CD4-positive, alpha-beta T cell treated with Interferon alpha-2 for 1 hour (primary cell): ENCODE measurements at places on chromosomes 5 and 9.

DNA sequence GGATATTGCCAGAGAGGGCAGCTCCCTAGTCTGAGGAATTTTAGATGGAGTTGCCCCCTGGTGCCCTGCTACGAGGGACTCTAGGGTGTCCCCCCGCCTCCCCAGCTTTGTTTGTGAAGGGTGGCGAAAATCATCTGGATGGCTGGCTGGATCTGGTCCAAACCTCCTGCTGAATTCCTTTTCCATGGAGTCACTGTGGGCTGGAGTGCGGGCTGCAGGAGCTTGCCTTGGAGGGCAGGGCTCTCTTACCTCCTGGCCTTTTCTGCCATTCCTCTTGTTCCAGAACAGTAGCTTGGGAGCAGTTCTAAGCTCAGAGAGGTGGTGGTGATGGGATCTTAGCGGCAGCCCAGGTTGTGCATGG, 2.1 kb downstream of the SYNPO start:
- no peak for DNase-seq

DNA sequence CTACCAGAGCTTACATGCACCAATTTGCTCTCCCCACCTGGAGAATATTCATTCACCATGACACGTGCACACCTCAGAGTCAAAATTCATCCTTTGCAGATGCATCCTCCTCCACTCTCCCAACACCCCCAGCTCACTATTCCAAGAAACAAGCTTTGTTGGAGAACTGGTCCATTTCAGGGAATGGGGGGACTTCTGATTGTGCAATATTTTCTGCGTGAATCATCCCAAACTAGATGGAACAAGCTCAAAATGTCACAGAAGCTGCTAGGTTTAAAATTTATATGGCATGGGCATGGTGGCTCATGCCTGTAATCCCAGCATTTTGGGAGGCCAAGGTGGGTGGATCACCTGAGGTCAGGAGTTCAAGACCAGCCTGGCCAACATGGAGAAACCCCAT, 3.6 kb downstream of the GLDC start:
- no peak for DNase-seq

DNA sequence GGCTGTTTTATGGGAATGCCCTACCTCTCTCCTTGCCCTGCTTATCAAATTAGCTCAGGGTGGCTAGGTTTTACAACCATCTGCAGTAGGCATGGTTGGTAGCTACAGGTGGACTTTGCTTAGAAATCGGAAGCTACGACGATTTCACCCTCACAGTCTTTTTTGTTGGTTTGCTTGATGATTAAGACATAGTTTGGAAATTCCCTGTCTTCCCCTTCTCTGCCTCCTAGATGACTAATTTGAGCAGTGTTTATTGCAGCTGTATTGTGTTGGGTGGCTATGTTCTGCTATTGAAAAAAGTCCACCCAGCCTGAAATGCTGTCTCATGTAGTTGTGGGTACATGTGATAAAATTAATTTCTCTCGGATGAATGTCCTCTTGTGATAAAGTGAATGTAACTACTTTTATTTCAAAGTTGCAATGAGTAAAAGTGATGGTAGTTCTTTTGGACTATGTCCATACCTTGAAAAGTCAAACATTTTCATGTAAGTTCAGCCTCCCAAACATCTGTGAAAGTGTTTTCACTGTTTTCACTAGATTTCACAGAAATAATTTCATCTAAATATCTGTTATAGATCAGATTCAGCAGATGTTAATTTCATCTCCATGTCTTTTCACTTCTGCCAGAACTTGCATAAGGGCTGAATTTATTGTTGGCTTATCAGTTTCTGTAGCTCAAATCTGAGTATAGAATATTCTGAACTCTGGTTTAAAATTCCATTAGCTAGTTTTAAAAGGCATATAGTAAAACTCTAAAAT, 37.3 kb upstream of the FYB1 start:
- DNase-seq, result peak; percentile 62

GRCh38 chr5:4019009-4019769, 423.6 kb downstream of the IRX1 start:
- DNase-seq, result no peak

DNA sequence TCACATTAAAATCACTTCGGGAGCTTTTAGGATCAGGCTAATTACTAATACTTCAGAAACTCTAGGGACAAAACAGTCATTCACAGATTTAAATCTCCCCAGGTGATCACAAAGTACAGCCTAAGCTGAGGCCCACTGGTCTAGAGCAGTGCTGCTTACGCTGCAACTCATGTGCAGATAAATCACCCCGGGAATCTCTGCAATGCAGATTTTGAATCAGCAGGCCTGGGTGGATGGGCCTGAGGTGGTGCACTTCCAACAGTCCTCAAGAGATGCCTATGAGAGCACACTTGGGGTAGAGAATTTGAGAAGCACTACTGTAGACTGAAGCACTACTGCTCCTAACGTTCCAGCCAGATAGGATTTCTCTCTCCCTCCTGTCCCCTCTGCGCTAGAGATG, 28.4 kb downstream of the CSF1R start:
- DNase-seq, result no peak

GRCh38 chr9:126709241-126709640, 95.5 kb downstream of the LMX1B start:
- no peak for DNase-seq

- no peak for DNase-seq
Measured at GRCh38 chr9:36772449-36773403, 200.0 kb downstream of the MELK start.

- DNase-seq, result no peak
Measured at GRCh38 chr9:20303066-20303465, 319.2 kb downstream of the MLLT3 start.

- DNase-seq, result no peak
Measured at GRCh38 chr5:74192606-74193299, 447.8 kb downstream of the ENC1 start.

- no peak for DNase-seq
Measured at GRCh38 chr9:131926360-131926922, 153.2 kb downstream of the MED27 start.

- DNase-seq, result no peak
Measured at GRCh38 chr5:28344836-28345433, 1306.5 kb upstream of the CDH9 start.

- no peak for DNase-seq
Measured at GRCh38 chr9:131167146-131167692, 41.8 kb downstream of the NUP214 start.

GRCh38 chr5:135313946-135314345, 85.1 kb downstream of the MACROH2A1 start:
- no peak for DNase-seq

DNA sequence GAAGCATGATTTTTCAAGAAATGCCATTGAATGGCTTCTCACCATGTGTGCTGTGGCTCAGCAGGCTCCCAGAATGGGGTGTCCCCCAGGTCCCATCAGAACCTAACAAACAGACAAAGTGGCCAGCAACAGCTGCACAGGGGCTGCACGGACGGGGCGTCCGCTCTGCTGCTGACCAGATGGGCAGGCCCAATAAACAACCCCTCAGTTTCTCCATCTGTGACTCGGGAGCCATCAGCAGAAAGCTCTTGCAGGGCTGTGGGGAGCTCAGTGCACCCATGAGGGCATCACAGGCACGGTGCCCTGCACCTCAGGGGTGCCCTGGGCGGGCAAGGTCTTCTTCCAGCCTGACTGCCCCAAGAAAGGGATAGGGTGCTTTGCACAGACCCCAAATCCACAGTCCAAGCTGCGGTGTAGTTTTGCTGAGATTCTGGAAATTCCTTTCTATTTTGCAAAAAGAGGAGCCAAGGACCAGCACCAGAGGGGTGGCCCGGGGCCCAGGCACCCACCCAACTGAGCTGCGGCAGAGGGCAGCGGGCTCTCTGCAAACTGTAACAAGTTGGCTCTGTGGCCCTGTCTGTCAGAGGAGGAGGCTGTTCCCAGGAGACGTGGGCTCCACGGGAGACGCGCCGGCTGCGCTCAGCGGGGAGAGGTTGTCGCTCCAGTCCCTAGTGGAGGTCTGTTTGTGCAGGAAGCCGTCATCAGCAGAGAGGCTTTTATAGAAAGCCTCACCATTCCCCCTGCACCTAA, 138.7 kb upstream of the PPP1R26 start:
- no peak for DNase-seq

DNA sequence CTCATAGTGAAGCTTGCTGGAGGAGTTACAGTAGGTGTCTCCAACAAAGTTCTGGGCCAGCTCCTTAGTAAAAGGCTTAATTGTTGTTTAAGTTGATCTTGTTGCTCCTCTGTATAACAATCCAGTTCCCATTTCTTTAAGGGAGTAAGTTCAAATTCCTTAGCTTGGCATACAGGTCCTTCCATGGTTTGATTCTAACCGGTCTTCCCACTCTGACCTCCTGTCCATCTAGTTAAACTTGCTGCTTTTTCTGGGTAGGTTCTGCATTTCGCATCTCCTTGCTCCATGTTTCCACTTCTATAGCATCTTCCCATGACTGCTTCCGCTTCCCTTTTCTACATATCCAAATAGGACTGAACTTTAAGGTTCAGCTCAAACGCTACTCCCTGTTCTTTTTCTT, 95.5 kb downstream of the ARHGAP26 start:
- no peak for DNase-seq

GRCh38 chr5:11304641-11305040, 543.6 kb upstream of the DAP start:
- no peak for DNase-seq

GRCh38 chr5:55480781-55481180, 54.0 kb downstream of the PLPP1 start:
- DNase-seq, result no peak

DNA sequence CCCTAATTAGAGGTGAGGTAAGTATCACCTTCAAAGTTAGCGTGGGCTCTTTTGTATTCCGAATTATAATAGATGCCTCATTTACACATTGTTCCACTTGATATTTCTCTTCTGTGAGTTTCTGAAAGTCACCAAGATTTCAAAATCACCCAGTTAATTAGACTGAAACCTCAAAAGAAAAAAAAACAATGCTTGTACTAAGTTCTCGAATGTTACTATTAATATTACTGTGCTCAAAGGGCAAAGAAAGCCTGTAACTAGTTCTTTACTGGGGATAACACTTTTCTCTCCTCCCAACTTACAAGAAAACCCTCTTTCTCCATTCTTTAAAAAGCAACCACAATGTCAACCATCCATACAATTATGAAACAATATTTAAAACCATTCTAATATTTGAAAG, 98.5 kb downstream of the STRBP start:
- no peak for DNase-seq

DNA sequence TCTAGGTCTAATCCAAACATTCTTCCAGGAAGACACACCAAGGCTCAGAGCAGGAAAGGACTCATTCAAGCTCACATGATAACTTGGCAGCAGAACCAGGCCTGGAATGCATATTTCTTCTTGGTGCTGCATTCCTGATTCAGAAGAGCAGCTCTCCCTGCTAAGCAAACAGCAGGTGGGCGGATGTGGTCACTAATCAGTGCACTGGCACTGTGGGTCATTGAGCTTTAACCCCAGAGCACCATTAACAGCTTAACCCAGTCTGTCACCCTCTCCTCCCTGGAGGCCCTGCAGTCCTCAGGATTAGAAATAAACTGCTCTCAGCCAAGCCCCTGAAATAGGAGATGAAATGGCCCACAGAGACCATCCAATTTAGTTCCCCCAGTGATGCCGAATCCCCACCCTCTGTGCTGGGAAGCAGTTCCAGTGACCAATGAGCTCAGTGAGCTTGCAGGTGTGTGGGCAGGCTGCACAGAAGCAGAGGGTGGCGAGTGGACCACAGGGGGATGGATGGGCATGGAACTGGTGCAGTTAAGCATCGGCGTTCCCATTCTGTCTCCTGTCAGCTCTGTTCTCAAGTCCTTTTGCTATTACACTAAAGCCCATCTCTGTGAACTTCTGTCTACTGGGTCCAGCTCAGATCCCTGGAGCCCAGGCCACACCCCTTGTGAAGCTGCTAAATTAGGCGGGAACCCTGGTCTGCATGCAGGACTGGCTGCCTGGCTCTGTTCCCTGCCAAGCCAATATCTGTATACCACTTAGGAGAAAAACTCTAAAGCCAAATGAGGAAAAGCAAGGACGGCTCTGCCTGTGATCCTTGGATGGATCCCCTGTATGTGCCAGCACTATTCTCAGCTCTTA, 16.6 kb upstream of the MEGF9 start:
- DNase-seq, result no peak

DNA sequence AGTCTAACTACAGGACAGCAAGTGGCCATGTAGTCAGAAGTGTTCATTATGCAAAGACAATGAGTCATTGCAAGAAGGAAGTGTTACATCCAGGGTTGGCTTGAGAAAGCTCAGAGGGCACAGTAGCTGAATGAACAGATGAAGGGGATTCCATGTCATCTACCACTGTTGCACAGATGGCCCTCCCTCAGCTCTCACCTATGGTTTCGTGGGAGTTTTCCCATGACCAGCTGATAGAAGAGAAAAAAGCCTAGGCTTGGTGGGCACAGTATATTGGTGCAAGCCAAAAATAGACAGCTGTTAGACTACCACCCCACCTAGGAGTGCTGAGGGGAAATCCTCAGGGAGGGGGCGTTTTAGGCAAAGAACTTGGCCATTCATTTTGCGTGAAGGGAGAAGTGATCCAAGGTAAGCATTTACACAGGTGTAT, 217.0 kb downstream of the DMRT2 start:
- DNase-seq, result no peak

DNA sequence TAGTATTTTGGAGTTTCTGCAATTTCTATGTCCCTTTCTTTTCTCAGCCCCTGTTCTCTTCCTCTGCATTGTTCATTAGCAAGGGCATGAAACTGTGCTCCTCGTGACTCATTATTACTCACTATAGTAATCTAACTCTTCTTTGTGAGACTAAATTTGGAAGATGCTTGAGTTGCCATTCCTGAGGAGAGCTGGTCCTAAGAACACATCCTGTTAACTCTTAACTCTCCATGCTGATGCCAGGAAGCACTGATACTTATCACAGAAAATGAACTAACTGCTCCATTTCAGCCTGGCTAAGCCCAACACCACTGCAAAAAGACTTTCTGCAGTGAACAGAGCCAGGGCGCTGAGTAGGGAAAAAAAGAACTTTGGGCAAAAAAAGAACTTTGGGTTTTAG, 10.6 kb upstream of the CSNK1A1 start:
- DNase-seq, result no peak

DNA sequence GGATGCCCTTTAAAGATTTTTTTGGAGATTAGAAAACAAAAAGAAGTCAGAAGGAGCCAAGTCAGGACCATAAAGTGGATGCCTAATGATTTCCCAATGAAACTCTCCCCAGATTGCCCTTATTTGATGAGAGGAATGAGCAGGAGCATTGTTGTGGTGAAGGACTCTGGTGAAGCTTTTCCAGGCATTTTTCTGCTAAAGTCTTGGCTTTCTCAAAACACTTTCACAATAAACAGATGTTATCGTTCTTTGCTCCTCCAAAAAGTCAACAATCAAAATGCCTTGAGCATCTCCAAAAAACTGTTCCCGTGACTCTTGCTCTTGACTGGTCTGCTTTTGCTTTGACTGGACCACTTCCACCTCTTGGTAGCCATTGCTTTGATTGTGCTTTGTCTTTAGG, 121.8 kb downstream of the CAAP1 start:
- no peak for DNase-seq

- peak; percentile 50 for DNase-seq
Measured at GRCh38 chr5:36657563-36657995, 51.2 kb downstream of the SLC1A3 start.
